ENCODE measurements at places on chromosomes 1 and 21.

GRCh38 chr1:156777573-156777972 is 10.2 kb downstream of the PRCC start:
- no peak for DNase-seq

DNA sequence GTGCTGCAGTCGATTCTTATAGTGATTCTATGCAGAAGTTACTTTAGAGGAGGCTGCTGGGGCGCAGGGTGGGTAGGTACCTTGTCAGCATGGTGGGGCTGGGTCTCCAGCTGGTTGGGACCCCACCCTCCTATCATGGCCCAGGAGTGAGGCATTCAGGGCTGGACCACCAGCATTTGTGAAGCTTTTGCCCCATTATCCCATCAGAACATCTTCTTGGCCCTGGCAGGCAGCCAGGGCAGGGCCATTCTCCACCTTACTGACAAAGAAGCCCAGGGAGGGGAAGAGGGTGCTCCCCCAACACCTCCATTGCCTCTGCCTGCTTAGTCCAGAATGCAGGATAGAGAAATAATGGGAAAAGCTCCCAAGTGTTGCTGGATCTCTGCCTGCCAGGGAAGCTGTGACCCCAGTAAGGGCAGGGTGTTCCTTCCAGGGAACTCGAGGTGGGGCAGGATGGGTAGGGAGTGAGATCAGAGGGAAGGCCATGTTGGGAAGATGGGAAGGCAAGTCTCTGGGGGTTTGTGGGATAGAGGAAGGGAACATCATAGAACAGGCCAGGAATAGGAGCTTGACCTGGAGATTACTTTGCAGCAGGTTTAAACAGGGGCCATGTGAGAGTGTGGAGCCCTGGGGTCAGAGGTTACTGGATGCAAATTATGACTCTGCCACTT is 16.2 kb upstream of the SLC2A1 start:
- DNase-seq = no peak

DNA sequence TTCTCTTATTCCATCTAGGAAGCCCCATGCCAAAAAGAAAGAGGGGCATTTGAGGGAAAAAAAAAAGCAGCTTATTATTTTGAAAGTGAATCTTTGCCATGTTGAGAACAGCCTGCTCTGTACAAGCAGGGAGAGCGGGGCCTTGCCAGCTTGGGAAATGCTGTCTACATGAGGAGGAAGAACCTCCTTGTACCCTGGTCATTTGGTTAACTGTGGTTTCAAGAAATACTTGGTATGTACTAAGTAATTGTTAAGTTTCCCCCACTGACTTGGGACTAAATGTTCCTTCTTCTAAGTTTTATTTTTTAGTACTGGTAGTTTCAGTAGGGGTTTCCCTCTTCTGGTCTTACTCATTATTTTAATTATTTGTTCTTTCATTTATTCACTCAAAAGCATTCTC is 144.1 kb upstream of the HOOK1 start:
- DNase-seq = no peak

DNA sequence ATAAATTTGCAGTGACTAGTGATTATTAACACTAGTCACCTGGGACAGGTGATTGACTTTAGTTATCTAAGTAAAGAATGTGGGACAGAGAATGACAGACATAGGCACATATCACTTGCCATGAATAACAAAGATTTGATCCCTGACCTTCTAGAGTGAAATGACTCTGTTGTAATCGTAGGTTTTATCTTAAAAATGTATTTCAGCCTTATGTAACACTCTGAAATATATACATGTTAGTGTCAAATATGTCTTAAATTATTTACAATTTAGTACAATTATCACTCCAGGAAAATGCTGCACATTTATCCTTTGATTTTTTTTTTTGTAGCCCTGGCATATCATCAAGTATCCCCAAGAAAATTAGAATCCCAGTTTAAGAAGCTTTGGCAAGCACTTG is 186.4 kb upstream of the PTGFR start:
- no peak for DNase-seq

GRCh38 chr21:42486072-42486471 is 10.0 kb downstream of the RSPH1 start:
- no peak for DNase-seq

DNA sequence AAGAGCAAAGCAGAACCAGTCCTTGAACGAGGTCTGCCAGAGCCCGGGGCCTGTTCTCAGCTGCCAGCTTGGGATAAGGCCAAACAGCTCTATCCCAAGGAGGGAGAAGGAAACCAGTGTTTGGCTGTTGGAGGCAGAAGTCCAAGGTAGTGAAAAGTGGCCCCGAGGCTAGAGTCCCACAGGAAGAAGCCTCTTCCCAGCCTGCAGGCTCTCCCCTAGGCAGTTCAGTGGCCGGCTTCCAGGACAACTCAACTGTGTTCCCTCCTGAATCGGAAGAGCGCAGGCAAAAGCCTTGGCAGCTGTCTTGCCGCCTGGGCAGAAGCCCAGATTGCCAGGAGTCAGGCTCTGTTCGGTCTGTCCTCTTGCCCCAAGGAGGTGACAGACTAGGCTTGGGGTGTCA is 19.3 kb downstream of the QSOX1 start:
- no peak for DNase-seq

DNA sequence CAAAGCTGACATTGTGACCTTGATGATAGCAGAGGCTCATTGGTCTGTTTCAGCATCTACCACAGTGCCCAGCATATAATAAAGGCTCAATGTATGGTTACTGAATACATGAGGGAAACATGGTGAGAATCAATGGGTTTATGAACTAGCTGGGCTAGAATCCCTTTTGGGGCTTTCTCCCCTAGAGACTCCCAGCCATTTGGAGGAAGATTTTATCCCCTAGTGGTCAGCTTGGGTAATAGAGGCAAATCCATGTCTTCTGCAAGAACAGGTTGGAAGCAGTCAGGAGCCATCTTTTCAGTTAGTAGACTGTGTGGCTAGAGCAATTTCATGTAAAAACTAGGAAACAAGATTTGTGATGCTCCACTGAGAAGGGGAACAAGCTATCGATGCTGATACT is 15.8 kb upstream of the REG4 start:
- no peak for DNase-seq

DNA sequence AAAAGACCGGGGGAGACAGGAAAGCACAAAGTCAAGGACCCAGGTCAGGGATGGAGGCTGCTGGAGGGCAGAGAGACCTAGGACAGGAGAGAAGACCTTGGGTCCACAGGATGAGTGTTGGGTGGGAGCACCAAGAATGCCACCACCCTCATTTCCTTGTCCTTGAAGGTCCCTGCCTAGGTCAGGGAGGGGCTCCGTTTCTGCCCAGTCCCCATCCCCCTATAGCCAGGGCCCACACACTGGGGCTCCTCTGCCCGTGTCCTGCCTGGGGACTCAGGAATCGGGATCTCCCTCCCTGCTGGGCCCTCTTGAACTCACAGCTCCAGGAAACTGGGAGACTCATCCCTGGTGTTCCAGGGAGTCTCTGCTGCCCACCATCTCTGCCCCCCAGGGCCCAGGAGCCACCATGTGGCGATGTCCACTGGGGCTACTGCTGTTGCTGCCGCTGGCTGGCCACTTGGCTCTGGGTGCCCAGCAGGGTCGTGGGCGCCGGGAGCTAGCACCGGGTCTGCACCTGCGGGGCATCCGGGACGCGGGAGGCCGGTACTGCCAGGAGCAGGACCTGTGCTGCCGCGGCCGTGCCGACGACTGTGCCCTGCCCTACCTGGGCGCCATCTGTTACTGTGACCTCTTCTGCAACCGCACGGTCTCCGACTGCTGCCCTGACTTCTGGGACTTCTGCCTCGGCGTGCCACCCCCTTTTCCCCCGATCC is 584 bp downstream of the TINAGL1 start:
- no peak for DNase-seq

DNA sequence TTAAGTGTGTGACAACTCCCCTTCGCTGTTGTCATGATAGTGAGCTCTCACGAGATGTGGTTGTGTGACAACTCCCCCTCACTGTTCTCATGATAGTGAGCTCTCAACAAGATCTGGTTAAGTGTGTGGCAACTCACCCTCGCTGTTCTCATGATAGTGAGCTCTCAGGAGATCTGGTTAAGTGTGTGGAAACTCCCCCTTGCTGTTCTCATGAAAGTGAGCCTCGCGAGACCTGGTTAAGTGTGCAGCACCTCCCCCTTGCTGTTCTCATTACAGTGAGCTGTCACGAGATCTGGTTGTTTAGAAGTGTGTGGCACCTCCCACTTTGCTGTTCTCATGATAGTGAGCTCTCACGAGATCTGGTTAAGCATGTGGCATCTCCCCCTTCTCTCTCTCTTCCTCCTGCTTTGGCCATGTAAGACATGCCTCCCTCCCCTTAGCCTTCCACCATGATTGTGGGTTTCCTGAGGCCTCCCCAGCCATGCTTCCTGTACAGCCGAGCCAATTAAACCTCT is 25.1 kb upstream of the LSS start:
- no peak for DNase-seq

DNA sequence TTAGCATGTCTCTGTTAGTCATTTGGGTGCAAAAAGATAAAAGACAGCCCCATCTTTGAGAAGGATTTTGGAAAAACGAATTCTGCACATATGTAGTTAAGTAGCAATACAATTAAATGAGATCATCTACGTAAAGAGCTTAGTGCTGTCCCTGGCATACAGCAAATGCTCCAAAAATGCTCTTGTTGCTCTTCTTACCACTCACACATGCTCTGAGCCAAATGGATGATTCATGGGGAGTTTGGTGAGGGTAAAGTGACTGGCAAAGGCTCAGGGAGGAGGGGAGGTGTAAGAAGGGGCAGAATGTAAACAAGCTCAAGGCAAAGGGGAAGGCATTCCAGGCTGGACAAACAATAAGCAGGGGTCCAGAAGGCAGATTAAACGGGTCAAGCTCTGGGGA is 191.9 kb downstream of the AK5 start:
- no peak for DNase-seq

DNA sequence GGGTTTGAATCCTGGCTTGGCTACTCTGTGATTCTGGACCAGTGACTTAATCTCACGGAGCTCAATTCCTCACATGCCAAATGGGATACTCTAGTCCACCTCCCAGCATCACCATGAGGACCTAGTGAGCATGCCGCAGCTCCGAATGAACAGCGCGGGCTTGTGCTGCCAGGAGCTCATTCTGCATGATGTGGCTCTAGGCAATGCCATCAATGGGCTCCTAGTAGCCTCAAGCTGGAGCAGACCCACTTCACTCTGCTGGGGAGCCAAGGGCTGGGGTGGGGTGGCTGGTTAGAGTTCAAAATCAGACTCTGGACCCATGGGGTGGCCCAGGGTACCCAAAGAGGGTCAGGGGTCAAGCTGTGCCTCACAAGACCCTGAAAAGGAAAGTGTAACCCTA is 41.5 kb downstream of the CDK18 start:
- DNase-seq = no peak

Data from D721Med (cell line).